CD8-positive, alpha-beta T cell (primary cell): ENCODE measurements at places on chromosomes 2 and 18. TPM values are rescaled to one million over a fixed set of nuclear protein-coding genes. Genes with fewer than 3 reads are reported as not detected.

- peak; percentile 58 for DNase-seq
These were observed 23.7 kb downstream of the NCAPH start for GRCh38 chr2:96359310-96359709.

GRCh38 chr2:149313512-149313972, 16.8 kb upstream of the LYPD6 start:
- DNase-seq, result no peak

Gene CREG2
- not detected for total RNA-seq

DNA sequence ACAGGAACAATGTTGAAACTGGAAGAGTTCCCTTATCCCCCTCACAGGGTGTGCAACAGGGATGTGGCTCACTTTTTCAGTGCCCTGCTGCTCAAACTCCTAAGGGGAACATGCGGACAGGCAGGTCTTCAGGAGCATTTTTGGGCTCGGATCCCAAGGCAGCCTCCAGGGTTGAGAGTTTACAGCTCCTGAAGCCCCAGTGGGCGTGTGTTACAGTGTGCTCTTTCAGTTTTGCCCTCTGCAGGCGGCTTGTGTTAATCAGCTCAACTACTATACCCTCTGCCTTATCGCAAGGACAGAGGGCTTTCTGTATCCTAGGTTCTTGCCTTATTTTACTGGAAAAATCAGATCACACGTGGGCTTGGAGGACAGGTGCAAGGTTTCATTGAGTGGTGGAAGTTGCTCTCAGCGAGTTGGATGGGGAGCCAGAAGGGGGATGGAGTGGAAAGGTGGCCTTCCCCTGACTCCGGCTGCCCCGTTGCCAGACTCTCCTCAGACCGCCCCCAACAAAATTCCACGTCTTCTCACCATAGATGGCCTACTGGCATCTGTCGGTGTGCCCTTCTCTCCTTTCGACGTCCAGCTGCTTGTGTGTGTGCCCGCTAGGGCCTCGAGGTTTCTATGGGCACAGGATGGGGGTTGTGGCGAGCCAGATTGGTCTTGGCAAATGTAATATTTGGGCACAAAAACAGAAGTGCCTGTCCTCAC, 541.9 kb downstream of the TMX3 start:
- no peak for DNase-seq

GRCh38 chr2:224969633-224970260, 72.5 kb downstream of the DOCK10 start:
- DNase-seq, result no peak

DNA sequence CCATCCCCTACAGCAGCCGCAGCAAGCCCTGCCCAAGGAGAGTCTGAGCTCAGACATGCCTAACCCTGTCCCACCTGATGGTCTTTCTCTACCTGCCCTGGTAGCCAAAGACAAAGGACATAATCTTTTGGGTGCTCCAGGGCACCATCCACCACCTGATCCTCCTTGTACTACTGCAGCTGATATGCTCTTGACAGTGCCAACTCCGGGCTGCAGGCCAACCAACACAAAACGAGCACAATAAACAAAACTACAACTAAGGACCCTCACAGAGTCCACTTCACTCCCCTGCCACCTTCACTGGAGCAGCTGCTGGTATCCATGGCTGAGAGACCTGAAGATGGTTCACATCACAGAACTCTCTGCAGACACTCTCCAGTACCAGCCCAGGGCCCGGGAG, 106.3 kb downstream of the GRB14 start:
- DNase-seq, result no peak

- no peak for DNase-seq
These were observed 24.6 kb downstream of the KCNE4 start for GRCh38 chr2:223076573-223076972.

Gene UGT1A6
- total RNA-seq, result not detected

- DNase-seq, result no peak
These were observed 555.9 kb upstream of the HS6ST1 start for GRCh38 chr2:128874608-128875007.
